ENCODE measurements at places on chromosomes 16 and 17. TPM values are rescaled to one million over a fixed set of nuclear protein-coding genes. Genes with fewer than 3 reads are reported as not detected.

- H3K27ac ChIP-seq: no peak overlapping the region
- H3K36me3 ChIP-seq: no peaks in the 10 kb centered on the region
- no peak overlapping the region for H3K4me3 ChIP-seq
- no peaks in the 10 kb centered on the region for H3K27me3 ChIP-seq
- no peaks in the 10 kb centered on the region for H3K4me1 ChIP-seq
These were observed 581.0 kb downstream of the KCNJ18 start for GRCh38 chr17:22273308-22273707.

GRCh38 chr16:49788986-49789385 lies 66.9 kb downstream of the ZNF423 start:
- H3K27me3 ChIP-seq: no peaks in the 10 kb centered on the region
- no peak for DNase-seq
- H3K36me3 ChIP-seq: no peaks in the 10 kb centered on the region

GRCh38 chr17:41724476-41725050 lies 9.9 kb downstream of the HAP1 start:
- no peaks in the 10 kb centered on the region for H3K4me1 ChIP-seq
- no peak overlapping the region for H3K4me3 ChIP-seq
- DNase-seq: no peak
- no peak overlapping the region for H3K27ac ChIP-seq

- DNase-seq: no peak
- no peak overlapping the region for H3K27ac ChIP-seq
- H3K27me3 ChIP-seq: no peaks in the 10 kb centered on the region
- H3K36me3 ChIP-seq: no peaks in the 10 kb centered on the region
- H3K4me1 ChIP-seq: no peaks in the 10 kb centered on the region
- H3K4me3 ChIP-seq: no peak overlapping the region
These were observed 220.6 kb downstream of the HS3ST4 start for GRCh38 chr16:25912321-25912720.

- no peak for DNase-seq
- H3K27me3 ChIP-seq: no peaks in the 10 kb centered on the region
- H3K36me3 ChIP-seq: no peaks in the 10 kb centered on the region
- H3K27ac ChIP-seq: no peak overlapping the region
- no peaks in the 10 kb centered on the region for H3K4me1 ChIP-seq
These were observed 7.1 kb upstream of the SPNS3 start for GRCh38 chr17:4426499-4427208.

- DNase-seq: no peak
- H3K36me3 ChIP-seq: no peaks in the 10 kb centered on the region
- no peak overlapping the region for H3K4me3 ChIP-seq
These were observed 4.8 kb upstream of the SOCS3 start for GRCh38 chr17:78364436-78365281.

DNA sequence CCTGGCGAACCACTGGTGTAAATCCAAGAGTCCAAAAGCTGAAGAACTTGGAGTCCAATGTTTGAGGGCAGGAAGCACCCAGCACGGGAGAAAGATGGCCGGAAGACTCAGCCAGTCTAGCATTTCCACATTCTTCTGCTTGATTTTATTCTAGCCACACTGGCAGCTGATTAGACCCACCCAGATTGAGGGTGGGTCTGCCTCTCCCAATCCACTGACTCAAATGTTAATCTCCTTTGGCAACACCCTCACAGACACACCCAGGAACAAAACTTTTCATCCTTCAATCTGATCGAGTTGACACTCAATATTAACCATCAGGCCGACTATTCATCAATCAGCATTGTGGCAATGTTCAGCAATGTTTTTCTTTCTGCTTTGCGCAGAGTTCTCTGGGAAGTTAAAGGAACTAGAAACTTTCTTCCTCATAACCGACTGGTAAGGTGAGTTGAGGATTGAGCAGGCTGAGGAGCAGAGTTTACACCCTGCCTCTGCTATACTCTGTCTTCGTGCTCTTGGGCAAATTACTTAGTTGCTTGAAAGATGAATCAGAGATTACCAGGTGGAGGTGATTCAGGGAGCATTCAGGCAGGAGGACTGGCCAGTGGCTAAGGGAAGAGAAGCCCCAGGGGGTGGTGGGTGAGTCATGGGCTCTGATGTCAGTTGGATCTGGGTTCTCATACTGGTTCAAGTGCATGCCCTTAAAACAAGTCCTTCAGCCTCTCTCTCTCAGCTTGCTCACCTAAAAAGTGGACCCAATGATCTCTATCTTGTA lies 28.2 kb upstream of the BRD7 start:
- H3K27ac ChIP-seq: no peak overlapping the region
- H3K4me1 ChIP-seq: no peaks in the 10 kb centered on the region
- H3K36me3 ChIP-seq: no peaks in the 10 kb centered on the region
- DNase-seq: no peak
- no peak overlapping the region for H3K4me3 ChIP-seq
- no peaks in the 10 kb centered on the region for H3K27me3 ChIP-seq

GRCh38 chr16:72429671-72430081 lies 257.7 kb upstream of the PMFBP1 start:
- no peaks in the 10 kb centered on the region for H3K36me3 ChIP-seq
- no peak overlapping the region for H3K4me3 ChIP-seq
- H3K4me1 ChIP-seq: no peaks in the 10 kb centered on the region
- DNase-seq: no peak
- H3K27me3 ChIP-seq: no peaks in the 10 kb centered on the region

DNA sequence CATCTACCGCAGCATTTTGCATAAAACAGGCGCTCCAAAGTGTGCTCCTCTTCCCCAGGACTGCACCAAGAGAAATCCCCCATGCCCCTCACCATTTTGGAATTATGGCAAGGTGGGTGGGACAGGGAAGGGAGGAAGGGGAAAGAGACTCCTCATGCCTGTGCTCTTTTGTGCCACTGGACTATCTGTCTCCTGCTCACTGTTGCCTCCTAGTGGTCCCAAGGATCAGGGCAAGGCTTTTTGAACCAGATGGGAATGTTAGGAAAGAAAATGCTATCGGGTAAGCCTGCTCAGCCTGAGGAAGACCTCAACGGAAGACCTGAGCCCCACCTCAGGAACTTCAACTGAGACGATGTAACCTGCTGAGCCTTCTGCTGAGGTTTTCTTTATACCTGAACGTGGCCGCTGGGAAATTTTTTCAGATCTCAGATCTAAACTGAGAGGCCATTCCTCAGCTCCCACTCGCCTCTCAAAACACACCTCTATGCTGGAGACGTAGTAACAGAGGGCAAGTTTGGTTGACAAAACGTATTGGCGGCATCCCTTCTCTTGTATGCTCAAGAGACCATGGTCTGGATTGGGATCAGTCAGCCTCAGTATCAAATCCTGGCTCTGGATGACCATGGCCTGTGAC lies 58.3 kb downstream of the SPACA3 start:
- no peak overlapping the region for H3K4me3 ChIP-seq
- H3K27me3 ChIP-seq: peaks cover 10% of the 10 kb centered on the region
- no peaks in the 10 kb centered on the region for H3K4me1 ChIP-seq
- H3K36me3 ChIP-seq: no peaks in the 10 kb centered on the region

DNA sequence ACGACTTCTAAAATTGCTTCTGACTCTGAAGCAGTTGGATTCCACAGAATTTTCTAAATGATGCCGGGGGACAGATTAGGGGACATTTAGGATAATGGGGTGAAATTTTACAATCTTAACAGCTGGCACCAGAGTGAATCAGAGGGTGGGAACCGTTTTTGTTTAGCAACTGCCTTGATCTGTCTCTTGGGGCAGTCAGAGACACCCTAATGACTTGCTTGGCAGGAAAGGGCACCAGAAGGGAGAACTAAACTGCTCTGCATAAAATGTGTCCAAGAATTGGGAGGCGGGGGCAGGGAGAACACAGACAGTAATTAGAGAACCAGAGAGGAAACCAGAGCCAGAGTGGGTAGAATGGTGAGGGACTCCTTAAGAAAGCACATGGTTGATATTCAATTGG lies 6.1 kb upstream of the ABCC12 start:
- H3K36me3 ChIP-seq: no peaks in the 10 kb centered on the region
- H3K27ac ChIP-seq: no peak overlapping the region
- H3K4me3 ChIP-seq: no peak overlapping the region
- H3K4me1 ChIP-seq: peaks cover 8% of the 10 kb centered on the region

GRCh38 chr16:55221836-55222235 lies 102.2 kb upstream of the IRX6 start:
- no peak overlapping the region for H3K27ac ChIP-seq
- no peaks in the 10 kb centered on the region for H3K27me3 ChIP-seq
- H3K36me3 ChIP-seq: no peaks in the 10 kb centered on the region
- no peaks in the 10 kb centered on the region for H3K4me1 ChIP-seq
- DNase-seq: no peak

GRCh38 chr17:19876529-19877161 lies 8.9 kb upstream of the ULK2 start:
- no peak overlapping the region for H3K27ac ChIP-seq
- no peak overlapping the region for H3K4me3 ChIP-seq
- H3K27me3 ChIP-seq: no peaks in the 10 kb centered on the region
- peak; percentile 33 for DNase-seq
- H3K36me3 ChIP-seq: no peaks in the 10 kb centered on the region
- H3K4me1 ChIP-seq: no peaks in the 10 kb centered on the region

GRCh38 chr17:78365561-78366108 lies 5.8 kb upstream of the SOCS3 start:
- H3K4me1 ChIP-seq: peaks cover under 1% of the 10 kb centered on the region
- H3K36me3 ChIP-seq: no peaks in the 10 kb centered on the region
- H3K27me3 ChIP-seq: no peaks in the 10 kb centered on the region
- H3K27ac ChIP-seq: peak overlapping the region; percentile 20
- no peak overlapping the region for H3K4me3 ChIP-seq

GRCh38 chr17:74339537-74340195 lies 13.6 kb downstream of the KIF19 start:
- H3K27me3 ChIP-seq: peaks cover 21% of the 10 kb centered on the region
- H3K4me1 ChIP-seq: no peaks in the 10 kb centered on the region
- no peak overlapping the region for H3K4me3 ChIP-seq
- H3K36me3 ChIP-seq: no peaks in the 10 kb centered on the region
- no peak for DNase-seq

DNA sequence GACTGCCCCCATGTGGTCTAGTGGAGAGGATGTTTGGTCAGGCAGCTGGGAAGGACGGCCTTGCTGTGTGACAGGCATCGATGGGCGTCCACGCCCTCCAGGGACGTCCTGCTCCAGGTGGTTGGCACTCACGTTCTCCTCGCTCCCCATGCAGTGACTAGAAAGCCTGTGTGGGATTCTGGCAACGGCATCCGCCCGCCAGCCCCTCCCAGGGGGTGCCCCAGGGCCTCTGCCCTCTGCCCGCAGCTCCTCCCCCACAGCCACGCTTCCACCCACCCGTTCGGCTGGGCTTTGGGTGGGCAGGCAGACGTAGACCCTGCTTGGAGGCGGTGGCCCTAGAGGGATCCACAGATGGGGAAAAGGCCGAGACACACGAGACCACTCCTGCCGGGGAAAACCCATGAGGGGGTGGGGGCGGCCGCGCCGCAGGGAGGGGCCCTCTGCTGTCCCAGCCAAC lies 4.7 kb upstream of the IL17C start:
- peaks cover 36% of the 10 kb centered on the region for H3K27me3 ChIP-seq
- H3K4me1 ChIP-seq: peaks cover 24% of the 10 kb centered on the region
- no peaks in the 10 kb centered on the region for H3K36me3 ChIP-seq
- peak; percentile 60 for DNase-seq
- H3K4me3 ChIP-seq: peak overlapping the region; percentile 36

DNA sequence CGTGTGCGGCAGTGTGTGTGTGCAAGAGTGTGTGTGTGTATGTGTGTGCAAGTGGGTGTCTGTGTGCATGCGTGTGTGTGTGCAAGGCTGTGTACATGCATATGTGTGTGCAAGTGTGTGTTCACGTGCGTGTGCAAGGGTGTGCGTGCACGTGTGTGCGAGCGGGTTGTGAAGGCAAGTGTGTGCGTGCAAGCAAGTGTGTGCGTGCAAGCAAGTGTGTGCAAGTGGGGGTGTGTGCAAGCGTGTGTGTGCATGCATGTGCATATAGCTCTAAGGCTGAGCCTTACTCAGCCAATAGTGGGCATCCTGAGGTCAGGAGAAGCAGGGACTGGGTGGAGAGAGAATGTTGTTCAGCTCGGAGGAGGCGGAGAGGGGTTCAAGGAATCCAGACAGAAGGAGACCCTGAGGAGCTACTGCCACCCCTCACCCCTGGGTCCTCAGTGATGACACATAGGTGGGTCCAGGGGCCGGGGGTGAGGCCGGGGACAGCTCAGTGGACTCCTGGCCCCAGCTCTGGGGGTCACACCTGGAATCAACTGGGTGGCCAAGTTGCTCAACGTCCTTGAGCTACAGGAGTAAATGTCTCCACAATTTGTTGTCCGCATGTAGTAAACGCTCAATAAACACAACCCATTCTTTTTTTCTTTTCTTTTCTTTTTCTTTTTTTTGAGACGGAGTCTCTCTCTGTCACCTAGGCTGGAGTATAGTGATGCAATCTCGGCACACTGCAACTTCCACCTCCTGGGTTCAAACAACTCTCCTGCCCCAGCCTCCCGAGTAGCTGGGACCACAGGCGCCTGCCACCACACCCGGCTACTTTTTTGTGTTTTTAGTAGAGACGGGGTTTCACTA lies 1.8 kb downstream of the PRR29 start:
- H3K4me1 ChIP-seq: peaks cover 17% of the 10 kb centered on the region
- no peak overlapping the region for H3K27ac ChIP-seq
- H3K27me3 ChIP-seq: peaks cover 30% of the 10 kb centered on the region
- H3K4me3 ChIP-seq: no peak overlapping the region

GRCh38 chr16:72282362-72282761 lies 110.4 kb upstream of the PMFBP1 start:
- no peak overlapping the region for H3K4me3 ChIP-seq
- H3K36me3 ChIP-seq: no peaks in the 10 kb centered on the region
- no peaks in the 10 kb centered on the region for H3K4me1 ChIP-seq

GRCh38 chr16:19203374-19203966 lies 35.4 kb downstream of the SYT17 start:
- H3K27ac ChIP-seq: no peak overlapping the region
- H3K4me3 ChIP-seq: no peak overlapping the region
- no peaks in the 10 kb centered on the region for H3K27me3 ChIP-seq
- H3K4me1 ChIP-seq: no peaks in the 10 kb centered on the region
- DNase-seq: no peak
- H3K36me3 ChIP-seq: no peaks in the 10 kb centered on the region

DNA sequence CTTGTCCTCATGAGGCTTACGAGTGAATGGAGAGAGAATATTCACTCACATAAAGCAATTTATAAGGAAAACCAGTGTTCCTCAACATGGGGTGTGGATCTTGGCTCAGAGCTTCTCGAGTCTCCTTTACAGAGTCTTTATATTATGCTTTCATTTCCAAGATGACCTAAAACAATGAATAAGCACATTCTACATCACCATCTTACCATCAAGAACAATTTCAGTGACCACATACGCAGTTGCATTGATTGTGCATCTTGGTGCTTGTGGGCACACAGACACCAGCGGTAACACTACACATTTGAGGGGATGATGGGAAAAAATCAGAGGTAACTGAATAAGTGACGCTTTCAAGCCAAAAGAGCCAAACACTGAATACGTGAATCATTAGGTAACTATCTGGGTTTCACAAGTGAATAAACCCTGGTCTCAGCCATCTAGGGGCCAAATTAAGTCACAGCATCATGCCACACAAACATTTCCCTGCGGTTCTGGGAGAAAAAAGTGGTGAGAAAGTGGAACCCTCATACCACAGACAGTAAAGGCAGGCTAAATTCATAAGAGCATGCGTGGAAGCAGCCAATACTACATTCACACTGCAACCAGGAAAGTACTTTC lies 9.4 kb downstream of the CWC25 start:
- H3K27me3 ChIP-seq: no peaks in the 10 kb centered on the region
- peaks cover 45% of the 10 kb centered on the region for H3K36me3 ChIP-seq
- DNase-seq: no peak
- H3K4me3 ChIP-seq: no peak overlapping the region
- no peak overlapping the region for H3K27ac ChIP-seq

GTF3C1 gene
- total RNA-seq: 49.6 TPM

OR3A2 gene
- total RNA-seq: not detected

OXLD1 gene
- 41.8 TPM for total RNA-seq

TMEM204 gene
- total RNA-seq: 15.9 TPM

PIP4K2B gene
- 63.5 TPM for total RNA-seq

CLDN6 gene
- not detected for total RNA-seq

Measured in transverse colon (tissue), 4 donors.